Thymus (tissue), 14 donors: ENCODE measurements at places on chromosomes 6 and 20. TPM values are rescaled to one million over a fixed set of nuclear protein-coding genes. Genes with fewer than 3 reads are reported as not detected.

- H3K27ac ChIP-seq = no peak overlapping the region
- H3K4me3 ChIP-seq = no peak overlapping the region
- H3K27me3 ChIP-seq = peaks cover 35% of the 10 kb centered on the region
These were observed 143.7 kb downstream of the DLL1 start for GRCh38 chr6:170147056-170147787.

DNA sequence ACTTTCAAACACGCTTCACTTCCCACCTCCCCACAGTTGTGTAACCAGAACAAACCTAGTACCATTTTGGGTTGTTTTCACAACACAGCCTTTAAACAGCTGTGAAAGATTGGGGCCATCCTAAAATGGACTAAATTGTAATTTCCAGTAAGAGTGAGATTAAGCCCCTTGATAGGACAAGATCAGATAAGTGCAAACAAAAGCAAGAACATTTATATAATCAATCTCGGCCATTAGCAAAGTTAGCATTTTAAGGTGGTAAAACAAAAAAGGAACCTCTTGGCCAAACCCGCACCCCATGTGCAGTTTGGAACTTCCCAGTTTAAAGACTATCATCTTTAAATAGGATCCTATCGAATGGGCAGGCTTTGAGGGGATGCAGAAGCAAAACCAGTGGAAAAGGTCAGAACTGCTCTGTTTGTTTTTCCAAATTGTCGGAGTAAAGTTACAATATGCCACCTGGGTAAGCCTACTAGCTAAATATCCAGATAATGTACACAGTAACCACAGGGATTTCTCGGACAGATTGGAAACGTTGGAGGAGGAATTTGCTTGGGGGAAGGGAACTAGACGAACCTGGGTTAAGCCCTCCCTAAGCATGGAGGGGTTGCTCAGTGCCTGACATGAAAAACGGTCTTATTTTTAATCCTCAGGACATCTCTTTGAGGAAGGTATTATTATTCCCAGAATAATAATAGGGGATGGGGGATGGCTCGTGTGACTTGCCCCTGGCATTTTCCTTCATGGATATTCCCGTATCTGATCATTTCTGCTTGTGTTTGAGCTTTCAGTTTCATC, 159.8 kb upstream of the SALL4 start:
- no peaks in the 10 kb centered on the region for H3K4me1 ChIP-seq
- no peak overlapping the region for H3K27ac ChIP-seq
- H3K27me3 ChIP-seq = no peaks in the 10 kb centered on the region

GRCh38 chr20:51496964-51497363, 45.6 kb downstream of the NFATC2 start:
- H3K4me3 ChIP-seq = no peak overlapping the region
- peaks cover 14% of the 10 kb centered on the region for H3K27me3 ChIP-seq
- no peak for DNase-seq
- H3K36me3 ChIP-seq = no peaks in the 10 kb centered on the region

Gene CRNKL1
- 30.4 TPM for total RNA-seq

Gene TBC1D20
- 14.4 TPM for total RNA-seq

GRCh38 chr6:27096834-27097511, 150.5 kb upstream of the PRSS16 start:
- no peaks in the 10 kb centered on the region for H3K36me3 ChIP-seq
- no peak overlapping the region for H3K27ac ChIP-seq
- peak overlapping the region; percentile 39 for H3K4me3 ChIP-seq
- no peak for DNase-seq

- no peaks in the 10 kb centered on the region for H3K27me3 ChIP-seq
- H3K27ac ChIP-seq = no peak overlapping the region
- DNase-seq = no peak
- no peaks in the 10 kb centered on the region for H3K4me1 ChIP-seq
- no peak overlapping the region for H3K4me3 ChIP-seq
These were observed 347.9 kb upstream of the SPTLC3 start for GRCh38 chr20:12660918-12661317.

Gene HAO1
- 0.05 TPM for total RNA-seq

GRCh38 chr6:90496258-90497016, 90.4 kb downstream of the MAP3K7 start:
- no peaks in the 10 kb centered on the region for H3K36me3 ChIP-seq
- no peak overlapping the region for H3K4me3 ChIP-seq
- DNase-seq = no peak

Gene MROH8
- total RNA-seq = 2.8 TPM

GRCh38 chr6:10837622-10837994, 731 bp downstream of the MAK start:
- peaks cover 9% of the 10 kb centered on the region for H3K4me1 ChIP-seq
- H3K27me3 ChIP-seq = peaks cover 26% of the 10 kb centered on the region
- H3K27ac ChIP-seq = no peak overlapping the region
- H3K36me3 ChIP-seq = no peaks in the 10 kb centered on the region

GRCh38 chr6:111357705-111358104, 125.3 kb downstream of the REV3L start:
- H3K27me3 ChIP-seq = no peaks in the 10 kb centered on the region
- no peaks in the 10 kb centered on the region for H3K4me1 ChIP-seq
- no peaks in the 10 kb centered on the region for H3K36me3 ChIP-seq
- H3K27ac ChIP-seq = no peak overlapping the region
- DNase-seq = no peak

DNA sequence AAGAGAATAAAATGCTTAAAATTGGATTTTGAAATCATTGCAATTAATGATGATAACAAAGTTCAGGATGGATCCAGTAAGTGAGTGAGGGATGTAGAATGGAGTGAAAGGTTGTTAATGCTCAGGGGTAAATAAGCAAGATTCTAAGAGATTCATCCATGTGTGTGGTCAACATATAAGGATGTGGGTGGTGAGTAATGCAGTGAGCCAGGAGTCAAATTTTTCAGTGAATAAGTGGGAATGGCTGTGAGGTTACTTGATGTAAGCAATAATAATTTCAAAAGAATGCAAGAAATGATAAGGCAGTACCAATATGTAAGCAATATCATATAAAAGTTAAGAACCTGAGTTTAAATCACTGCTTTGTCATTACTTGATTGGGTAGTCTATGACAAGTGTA, 207.5 kb upstream of the ADGRB3 start:
- no peaks in the 10 kb centered on the region for H3K36me3 ChIP-seq
- no peak overlapping the region for H3K4me3 ChIP-seq
- no peak overlapping the region for H3K27ac ChIP-seq
- no peak for DNase-seq
- H3K4me1 ChIP-seq = no peaks in the 10 kb centered on the region
- no peaks in the 10 kb centered on the region for H3K27me3 ChIP-seq

Gene PDYN
- 0.33 TPM for total RNA-seq

Gene STX11
- 3.2 TPM for total RNA-seq

DNA sequence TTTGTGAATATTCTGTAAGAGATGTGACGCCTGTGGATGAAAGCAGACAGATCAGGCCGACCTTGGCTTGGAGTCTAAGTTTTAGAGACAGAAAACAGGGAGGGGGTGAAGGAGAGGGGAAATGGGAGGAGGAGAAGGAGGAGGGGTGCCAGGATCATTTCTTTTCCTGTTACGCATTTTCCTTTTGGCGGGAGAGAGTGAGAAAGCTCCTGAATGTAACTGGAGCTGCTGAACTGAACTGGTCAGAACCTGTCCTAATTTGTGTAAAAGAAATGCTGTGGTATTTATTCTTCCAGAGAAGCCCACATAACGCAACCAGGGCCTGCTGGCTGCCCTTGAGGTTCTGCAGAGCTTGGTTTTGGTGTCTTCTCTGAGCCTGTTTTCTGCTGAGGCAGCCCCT, 41.9 kb downstream of the UTRN start:
- no peaks in the 10 kb centered on the region for H3K36me3 ChIP-seq
- H3K4me1 ChIP-seq = peaks cover 8% of the 10 kb centered on the region
- no peaks in the 10 kb centered on the region for H3K27me3 ChIP-seq
- no peak for DNase-seq
- no peak overlapping the region for H3K4me3 ChIP-seq

Gene ECT2L
- total RNA-seq = 0.09 TPM

DNA sequence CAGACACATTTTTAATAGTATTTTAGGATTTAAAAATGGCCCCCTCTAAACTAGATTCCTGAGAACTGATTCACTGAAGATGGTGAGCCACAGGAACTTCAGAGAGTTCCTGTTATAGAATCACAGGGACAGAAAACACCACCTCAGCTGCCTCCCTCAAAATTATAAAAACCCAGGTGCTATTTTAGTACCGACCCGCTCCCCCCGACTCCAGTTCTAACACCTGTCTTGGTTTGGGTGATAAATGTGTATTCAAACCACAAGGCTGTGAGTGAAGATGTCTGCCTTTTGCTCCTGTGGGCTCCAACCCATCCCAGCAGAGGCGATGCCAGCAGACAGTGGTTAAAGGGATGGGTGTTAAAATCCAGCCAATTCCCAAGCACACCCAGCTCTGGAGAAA, 127.4 kb upstream of the LY86 start:
- no peak overlapping the region for H3K4me3 ChIP-seq
- H3K36me3 ChIP-seq = no peaks in the 10 kb centered on the region
- peaks cover 3% of the 10 kb centered on the region for H3K4me1 ChIP-seq
- H3K27ac ChIP-seq = no peak overlapping the region
- DNase-seq = peak; percentile 24
- no peaks in the 10 kb centered on the region for H3K27me3 ChIP-seq

DNA sequence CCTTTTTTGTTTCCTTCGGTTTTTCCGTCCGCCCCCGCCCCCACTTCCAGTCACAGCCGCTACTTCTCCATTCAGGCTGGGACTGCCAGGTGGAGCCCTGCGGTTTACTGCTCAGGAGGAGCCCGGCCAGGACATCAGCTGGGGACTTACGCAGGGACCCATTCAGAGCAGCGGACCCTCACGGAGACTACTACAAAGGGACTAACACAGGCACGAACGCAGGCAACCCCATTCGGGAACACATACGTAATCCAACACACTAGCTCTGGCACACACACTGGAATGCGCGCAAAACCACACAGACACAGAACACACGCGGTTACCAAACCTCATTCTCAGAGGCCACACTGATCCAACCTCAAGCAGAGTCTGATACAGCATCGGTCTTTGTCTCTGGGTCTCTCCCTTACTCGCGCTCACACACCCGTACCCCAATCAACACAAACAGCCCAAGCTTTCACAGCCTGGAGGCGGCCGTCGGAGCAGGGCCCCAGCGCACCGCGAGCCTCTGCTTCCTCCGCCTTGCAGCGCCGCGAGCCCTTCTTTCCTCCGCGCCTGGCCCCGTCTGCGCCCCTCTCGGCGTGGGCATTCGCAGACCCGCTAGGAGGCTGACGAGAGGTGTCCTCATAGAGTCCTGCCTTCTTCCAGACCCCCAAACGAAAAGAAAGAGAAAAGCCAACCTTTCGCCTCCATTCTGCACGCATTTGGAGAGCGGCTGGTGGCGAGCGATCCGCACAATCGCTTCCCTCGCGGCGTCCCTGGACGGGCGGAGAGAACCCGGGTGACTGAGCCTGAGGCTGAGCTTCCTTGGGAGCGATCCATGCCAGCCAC, 1.1 kb upstream of the SLC32A1 start:
- H3K4me3 ChIP-seq = no peak overlapping the region
- peaks cover 35% of the 10 kb centered on the region for H3K4me1 ChIP-seq
- DNase-seq = peak; percentile 27
- peaks cover 82% of the 10 kb centered on the region for H3K27me3 ChIP-seq

Gene SYTL3
- 22.6 TPM for total RNA-seq

DNA sequence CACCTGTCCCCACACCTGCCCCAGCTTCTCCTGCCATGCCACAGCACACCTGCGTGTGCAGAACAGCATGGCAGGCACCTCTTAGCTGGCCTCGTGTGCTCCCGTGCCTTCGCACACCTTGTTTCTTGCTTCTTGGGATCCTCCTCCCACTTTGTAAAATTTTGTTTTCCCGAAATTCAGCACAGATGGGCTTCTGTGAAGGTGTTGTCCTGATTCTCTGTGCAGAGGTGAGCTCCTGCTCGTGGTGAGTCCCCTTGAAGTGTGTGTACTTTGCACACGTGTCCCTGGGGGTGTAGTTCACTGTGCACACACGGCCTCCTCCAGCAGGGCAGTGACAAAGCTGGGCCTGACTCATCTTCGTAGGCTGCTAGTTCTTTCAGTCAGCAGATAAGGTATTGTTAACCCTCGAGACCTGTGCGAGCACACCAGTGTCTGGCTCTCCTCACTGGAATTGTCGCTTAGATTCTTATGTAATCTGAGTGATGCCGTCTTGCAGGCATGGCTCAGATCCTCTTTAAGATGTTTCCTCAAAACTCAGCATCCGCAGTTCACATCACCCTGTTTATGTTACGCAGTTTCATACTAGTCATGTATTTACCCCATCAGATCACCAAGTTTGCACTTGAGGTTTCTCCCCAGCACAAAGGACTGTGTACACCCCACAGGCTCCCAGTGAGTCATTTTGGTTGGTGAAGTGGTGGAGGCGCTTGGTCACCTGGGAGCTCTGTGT, 77.7 kb downstream of the CDYL start:
- H3K36me3 ChIP-seq = no peaks in the 10 kb centered on the region
- no peak overlapping the region for H3K4me3 ChIP-seq
- no peaks in the 10 kb centered on the region for H3K27me3 ChIP-seq
- peaks cover 8% of the 10 kb centered on the region for H3K4me1 ChIP-seq
- no peak overlapping the region for H3K27ac ChIP-seq

- H3K36me3 ChIP-seq = no peaks in the 10 kb centered on the region
- H3K27me3 ChIP-seq = no peaks in the 10 kb centered on the region
- H3K4me1 ChIP-seq = peaks cover 25% of the 10 kb centered on the region
These were observed 2.4 kb downstream of the AMD1 start for GRCh38 chr6:110876806-110877564.

DNA sequence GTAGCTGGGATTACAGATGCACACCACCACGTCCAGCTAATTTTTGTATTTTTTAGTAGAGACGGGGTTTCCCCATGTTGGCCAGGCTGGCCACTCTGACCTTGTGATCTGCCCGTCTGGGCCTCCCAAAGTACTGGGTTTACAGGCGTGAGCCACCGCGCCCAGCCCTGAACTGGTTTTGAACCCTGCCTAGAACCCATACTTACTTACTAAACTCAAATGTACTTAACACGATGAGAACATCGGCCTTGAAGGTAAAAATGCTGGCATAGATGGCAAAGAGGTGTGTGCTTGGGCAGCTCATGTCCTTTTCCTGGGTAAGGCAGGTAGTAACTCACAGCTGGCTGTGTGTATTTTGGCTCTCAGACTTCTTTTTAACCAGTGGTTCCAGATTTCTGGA, 3.2 kb upstream of the ARMC12 start:
- no peak for DNase-seq
- no peaks in the 10 kb centered on the region for H3K36me3 ChIP-seq
- H3K4me1 ChIP-seq = peaks cover 65% of the 10 kb centered on the region
- peak overlapping the region; percentile 19 for H3K27ac ChIP-seq
- H3K4me3 ChIP-seq = no peak overlapping the region

DNA sequence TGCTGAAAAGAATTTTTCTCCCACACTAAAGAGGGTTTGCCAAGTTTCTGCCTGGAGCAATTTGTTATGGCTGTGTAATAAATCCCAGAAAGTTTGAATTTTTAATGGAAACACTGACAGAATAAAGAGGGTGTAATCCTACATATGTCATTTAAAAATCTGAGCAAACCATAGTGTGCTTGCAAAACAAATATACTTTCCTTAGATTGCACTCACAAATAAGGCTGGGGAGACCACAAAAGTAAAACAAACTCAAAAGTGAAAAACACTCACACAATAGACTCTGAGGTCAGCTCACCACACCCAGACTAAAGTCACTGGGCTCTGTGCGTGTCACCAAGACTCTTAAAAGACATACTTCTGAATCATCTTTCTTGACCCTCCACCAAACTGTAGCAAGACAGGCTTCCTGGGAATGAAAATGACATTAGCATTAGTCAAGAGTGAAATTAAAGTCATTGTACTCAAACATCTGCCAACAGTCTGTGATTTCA, 4.8 kb upstream of the ATXN1 start:
- H3K4me3 ChIP-seq = no peak overlapping the region
- H3K27me3 ChIP-seq = peaks cover 9% of the 10 kb centered on the region
- H3K36me3 ChIP-seq = no peaks in the 10 kb centered on the region
- H3K27ac ChIP-seq = no peak overlapping the region
- H3K4me1 ChIP-seq = peaks cover 18% of the 10 kb centered on the region

Gene GLO1
- 73.5 TPM for total RNA-seq
